ENCODE measurements at places on chromosomes 16 and 17. TPM values are rescaled to one million over a fixed set of nuclear protein-coding genes. Genes with fewer than 3 reads are reported as not detected.

The DNAAF8 gene
- not detected for total RNA-seq

DNA sequence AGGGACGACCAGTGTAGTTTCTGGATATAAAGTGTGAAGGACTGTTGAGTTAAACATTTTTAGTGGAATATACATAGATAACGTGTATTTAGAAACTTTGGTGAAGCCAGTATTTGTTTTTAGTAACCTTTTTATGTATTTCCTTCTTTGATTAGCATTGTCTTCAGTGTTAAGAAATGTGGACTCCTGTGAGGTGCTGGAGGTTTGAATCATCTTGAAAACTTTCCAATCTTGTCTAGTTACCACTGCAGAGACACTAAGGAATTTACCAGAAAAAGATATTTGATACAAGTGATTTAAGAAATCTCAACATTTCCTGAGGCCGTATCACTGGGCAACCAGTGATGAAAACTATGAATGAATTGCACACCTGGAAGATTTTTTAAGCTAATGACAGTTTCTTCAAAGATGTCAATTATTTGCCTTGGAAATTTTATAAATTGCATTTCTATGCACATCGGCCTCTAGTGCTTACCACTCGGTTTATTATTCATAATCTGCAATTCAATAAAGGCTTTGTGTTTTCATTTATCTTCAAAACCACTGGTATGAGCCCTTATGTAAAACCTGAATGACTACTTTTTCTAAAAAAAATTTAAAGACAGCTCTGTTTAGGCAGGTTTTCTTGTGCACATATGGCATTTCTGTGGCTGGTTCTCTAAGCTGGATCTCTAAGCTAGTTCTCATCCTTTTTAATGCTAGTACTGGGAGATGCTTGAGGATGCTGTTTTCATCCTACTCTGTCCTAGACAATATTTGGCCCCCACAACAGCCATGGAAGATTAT lies 31.4 kb upstream of the ADCY7 start:
- peaks cover 3% of the 10 kb centered on the region for H3K36me3 ChIP-seq
- no peak overlapping the region for H3K27ac ChIP-seq
- H3K4me3 ChIP-seq: no peak overlapping the region
- no peaks in the 10 kb centered on the region for H3K27me3 ChIP-seq

The TAT gene
- not detected for total RNA-seq

DNA sequence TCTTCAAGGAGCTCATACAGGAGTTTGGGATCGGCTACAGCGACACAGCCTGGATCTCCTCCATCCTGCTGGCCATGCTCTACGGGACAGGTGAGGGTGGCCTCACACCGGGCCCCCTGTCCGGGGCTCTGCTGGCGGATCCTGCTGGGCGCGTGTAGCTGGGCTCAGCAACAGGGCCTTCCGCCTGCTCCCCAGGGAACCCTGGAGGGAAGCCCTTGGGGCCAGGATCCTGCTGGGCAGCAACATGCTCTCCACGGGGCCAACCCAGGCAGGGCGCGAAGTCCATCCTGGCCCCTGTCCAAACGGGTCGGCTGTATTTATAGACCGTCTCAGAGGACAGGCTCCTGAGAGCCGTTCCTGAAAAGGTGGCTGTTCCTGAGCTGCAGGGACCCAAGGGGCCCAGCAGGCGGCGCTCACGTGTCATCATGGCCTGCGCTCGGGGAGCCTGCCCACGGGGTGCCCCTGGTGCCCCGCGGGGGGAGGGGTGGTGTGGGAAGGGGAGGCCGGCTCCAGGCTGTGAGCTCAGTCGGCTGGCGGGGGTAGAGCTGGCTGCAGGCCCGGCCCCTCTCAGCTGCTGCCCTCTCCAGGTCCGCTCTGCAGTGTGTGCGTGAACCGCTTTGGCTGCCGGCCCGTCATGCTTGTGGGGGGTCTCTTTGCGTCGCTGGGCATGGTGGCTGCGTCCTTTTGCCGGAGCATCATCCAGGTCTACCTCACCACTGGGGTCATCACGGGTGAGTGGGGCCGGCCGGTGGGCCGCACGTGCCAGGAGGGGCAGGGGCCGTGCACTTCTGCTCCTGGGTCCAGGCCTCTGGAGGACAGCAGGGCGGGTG lies 7.5 kb downstream of the SLC16A3 start:
- peaks cover 25% of the 10 kb centered on the region for H3K4me1 ChIP-seq
- no peak overlapping the region for H3K4me3 ChIP-seq
- H3K36me3 ChIP-seq: no peaks in the 10 kb centered on the region
- no peak overlapping the region for H3K27ac ChIP-seq

DNA sequence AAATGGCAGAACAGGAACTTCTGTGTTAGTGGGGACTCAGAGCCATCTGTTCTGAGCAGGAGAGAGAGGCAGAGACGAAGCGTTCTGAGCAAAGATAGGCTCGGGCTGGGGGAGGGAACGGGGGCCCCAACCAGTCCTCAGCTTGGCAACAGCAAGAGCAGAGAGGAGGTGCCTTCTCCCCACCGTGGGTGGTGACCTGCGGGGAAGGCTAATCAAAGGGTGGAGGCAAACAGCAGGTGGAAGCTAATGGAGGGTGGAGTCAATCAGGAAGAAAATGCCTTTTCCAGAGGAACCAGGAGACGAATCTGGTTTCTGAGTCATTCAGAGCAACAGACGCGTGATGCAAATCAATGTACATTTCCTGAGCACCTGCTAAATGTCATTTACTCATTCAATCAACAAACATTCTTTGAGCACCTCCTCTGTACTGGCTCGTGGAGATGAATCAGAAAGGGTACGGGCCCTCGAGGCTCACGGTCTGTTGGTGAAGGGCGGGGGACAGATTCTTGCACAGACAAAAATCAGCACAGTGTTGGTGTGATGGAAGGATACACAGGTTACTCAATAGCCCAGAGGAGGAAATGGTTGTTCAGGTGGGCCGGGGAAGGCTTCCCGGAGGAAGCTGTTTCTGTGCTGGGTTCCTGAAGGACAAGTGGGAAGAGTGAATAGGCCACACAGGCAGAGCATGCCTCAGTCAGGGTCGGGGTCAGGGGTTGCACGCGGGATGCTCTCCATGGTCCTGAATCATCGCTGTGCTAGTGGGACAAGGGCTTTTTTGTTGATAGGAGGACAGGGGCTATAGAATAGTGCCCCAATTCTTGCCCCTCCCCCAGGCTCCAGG lies 5.7 kb upstream of the SPNS2 start:
- H3K36me3 ChIP-seq: no peaks in the 10 kb centered on the region
- H3K4me1 ChIP-seq: no peaks in the 10 kb centered on the region
- no peak overlapping the region for H3K4me3 ChIP-seq
- H3K27ac ChIP-seq: no peak overlapping the region
- DNase-seq: peak; percentile 90

DNA sequence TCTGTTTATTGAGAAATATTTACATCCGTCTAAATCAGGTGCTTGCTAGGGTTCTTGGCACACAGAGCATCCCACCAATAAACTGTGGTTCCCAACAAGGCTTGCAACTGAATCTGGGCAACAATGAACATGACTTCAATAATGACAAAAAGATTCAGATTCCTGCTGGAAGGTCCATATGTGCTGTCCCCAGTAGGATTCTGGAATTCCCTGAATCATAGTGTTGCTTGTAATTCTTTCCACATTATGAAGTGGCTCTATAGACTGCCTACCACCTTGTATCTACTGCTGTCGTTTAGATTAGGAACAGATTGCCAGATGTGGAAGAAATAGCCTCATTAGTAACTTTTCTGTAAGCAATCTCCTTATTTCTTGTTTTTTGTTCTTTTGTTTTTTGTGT lies 265.9 kb downstream of the WWOX start:
- H3K4me1 ChIP-seq: no peaks in the 10 kb centered on the region

DNA sequence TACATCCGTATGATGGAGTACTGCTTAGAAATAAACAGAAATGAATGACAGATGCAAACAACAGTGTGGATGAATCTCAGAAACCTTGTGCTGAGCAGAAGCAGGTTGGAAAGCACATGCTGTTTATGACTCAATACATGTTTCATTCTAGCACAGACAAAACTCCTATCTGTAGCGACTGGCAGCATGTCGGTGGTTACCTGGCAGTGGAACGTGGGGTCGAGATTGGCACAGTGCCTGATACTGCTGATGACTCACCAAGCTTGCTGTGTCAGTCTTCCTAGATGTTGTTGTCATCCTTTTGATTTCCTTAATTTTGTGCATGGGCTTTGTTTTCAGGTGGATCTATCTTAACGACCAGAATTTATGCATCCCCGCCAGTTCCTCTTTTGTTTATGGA lies 62.1 kb downstream of the GAN start:
- no peak for DNase-seq
- no peaks in the 10 kb centered on the region for H3K4me1 ChIP-seq
- H3K36me3 ChIP-seq: no peaks in the 10 kb centered on the region
- H3K27ac ChIP-seq: no peak overlapping the region
- H3K27me3 ChIP-seq: no peaks in the 10 kb centered on the region
- no peak overlapping the region for H3K4me3 ChIP-seq

DNA sequence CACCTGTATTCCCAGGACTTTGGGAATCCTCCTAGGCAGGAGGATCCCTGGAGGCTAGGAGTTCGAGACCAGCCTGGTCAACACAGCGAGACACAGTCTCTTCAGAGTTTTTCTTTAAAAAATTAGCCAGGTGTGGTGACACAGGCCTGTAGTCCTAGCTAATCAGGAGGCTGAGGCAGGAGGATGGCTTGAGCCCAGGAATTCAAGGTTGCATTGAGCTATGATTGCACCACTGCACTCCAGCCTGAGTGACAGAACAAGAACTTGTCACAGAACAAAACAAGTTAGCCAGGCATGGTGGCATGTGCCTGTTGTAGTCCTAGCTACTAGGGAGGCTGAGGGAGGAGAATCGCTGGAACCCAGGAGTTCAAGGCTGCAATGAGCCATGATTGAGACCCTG lies 24.8 kb downstream of the ANKRD40 start:
- H3K27ac ChIP-seq: no peak overlapping the region
- peaks cover 12% of the 10 kb centered on the region for H3K4me1 ChIP-seq
- H3K36me3 ChIP-seq: no peaks in the 10 kb centered on the region
- no peak overlapping the region for H3K4me3 ChIP-seq

DNA sequence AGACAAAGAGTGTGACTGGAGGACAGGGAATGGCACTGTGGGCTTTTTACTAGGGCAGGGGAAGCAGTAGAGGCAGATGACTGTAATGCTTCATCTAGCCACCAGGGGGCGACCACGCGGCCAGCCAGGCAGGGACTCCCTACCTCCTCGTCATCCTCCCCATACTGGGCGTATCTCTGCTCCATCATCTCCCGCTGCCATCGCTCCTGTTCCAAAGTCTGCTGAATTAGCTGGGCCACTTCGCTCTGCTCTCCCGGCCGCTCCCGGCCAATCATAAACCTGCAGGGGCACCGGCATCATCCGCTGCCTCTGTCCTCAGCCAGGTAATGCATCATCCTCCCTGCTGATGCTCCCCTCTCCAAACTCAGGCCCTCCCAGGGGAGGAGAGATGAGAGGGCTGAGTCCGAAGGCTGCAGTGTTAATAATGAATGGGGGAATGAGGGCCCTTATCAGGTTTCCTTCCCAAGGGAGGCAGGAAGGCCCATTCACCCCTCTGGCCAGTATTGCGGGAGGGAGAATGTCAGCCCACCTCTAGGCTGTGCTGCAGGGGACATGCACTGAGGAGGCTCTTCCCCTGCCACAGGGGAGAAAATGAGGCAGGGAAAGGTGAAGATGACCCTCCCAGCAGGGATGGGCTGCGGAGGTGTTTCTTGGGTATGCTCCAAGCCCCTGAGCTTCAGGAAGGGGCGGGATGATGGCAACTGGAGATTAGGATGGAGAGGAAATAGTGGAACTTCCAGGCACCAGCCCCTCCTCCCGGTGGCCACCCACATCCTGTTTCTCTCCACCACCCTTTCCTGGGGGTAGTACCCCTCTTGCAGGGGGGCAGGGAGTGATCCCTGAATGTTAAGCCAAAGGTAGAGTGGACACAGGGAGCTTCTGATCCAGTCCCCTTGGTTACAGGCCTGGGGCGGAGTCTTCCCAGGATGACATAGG lies 10.3 kb upstream of the SAMD14 start:
- no peaks in the 10 kb centered on the region for H3K27me3 ChIP-seq
- peak; percentile 75 for DNase-seq
- H3K4me1 ChIP-seq: no peaks in the 10 kb centered on the region
- H3K27ac ChIP-seq: no peak overlapping the region

- H3K27me3 ChIP-seq: no peaks in the 10 kb centered on the region
- DNase-seq: no peak
- no peaks in the 10 kb centered on the region for H3K4me1 ChIP-seq
- H3K36me3 ChIP-seq: no peaks in the 10 kb centered on the region
- H3K4me3 ChIP-seq: no peak overlapping the region
These were observed 13.4 kb downstream of the PGS1 start for GRCh38 chr17:78391843-78392242.

DNA sequence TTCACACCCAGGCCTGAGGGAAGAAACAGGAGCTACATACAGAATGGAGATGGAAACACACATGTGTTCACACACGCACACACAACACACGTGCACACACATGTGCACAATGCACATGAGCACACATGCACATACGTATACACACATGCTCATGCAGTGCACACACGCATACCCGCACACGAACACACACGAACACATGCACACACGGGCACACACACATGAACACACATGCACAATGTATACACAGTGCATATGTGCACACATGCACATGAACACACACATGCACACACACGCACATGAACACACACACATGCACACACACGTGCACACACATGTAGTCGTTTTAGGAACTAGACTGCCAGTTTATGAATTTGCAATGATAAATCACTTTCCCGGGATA lies 49.3 kb upstream of the CDR2 start:
- H3K36me3 ChIP-seq: no peaks in the 10 kb centered on the region
- H3K27ac ChIP-seq: no peak overlapping the region
- no peaks in the 10 kb centered on the region for H3K4me1 ChIP-seq
- no peaks in the 10 kb centered on the region for H3K27me3 ChIP-seq
- no peak overlapping the region for H3K4me3 ChIP-seq
- DNase-seq: no peak

The NUPR1 gene
- total RNA-seq: 0.03 TPM

DNA sequence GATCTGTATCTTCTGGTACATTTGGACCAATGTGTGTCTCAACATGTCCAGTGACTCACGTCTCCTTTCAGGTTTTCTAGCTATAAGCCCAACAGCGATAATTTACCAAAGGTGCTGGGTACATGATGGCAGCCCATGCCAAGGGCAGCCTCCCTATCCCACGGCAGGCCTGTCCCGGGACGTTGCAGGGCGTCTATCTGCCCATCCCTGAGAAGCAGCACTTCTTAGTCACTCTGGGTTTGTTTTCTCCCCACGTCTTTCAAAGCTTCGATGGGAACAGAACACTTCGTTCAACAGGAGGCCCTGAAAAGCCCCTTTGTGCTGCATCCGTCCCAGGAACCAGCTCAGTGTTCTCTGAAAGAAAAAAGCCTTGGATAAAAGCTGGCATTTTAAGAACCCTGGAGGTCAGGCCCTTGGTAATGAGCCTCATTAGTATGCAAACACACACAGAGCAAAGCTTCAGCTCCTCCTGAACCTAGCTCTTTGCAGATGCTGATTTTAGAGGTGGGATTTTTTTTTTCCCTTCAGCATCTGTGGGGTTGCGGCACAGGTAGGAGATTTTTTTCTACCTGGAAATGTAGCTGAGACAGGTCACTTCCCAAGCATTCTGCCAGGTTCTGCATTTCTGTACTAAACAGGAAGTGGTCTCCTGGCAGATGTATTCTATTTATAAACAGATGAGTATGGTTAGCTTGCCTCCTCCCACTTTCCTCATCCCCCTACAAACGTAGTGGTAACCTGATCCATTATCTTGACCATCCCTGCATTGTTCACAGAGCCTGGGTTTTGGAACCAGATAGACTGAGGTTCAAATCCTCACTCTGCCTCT lies 17.5 kb upstream of the MT4 start:
- peak overlapping the region; percentile 23 for H3K4me3 ChIP-seq
- DNase-seq: peak; percentile 90
- H3K27me3 ChIP-seq: no peaks in the 10 kb centered on the region
- no peaks in the 10 kb centered on the region for H3K36me3 ChIP-seq
- H3K4me1 ChIP-seq: peaks cover 17% of the 10 kb centered on the region
- peak overlapping the region; percentile 54 for H3K27ac ChIP-seq

Measured in neural progenitor cell (in vitro differentiated cells).